Activated CD8-positive, alpha-beta T cell treated with anti-CD3 and anti-CD28 coated beads for 36 hours (primary cell): ENCODE measurements at places on chromosomes 6 and 20.
A peak's percentile ranks its signal among the peaks of the same experiment; 100 is the strongest.

GRCh38 chr6:151160929-151161757 lies 78.6 kb upstream of the AKAP12 start:
- DNase-seq, result no peak

DNA sequence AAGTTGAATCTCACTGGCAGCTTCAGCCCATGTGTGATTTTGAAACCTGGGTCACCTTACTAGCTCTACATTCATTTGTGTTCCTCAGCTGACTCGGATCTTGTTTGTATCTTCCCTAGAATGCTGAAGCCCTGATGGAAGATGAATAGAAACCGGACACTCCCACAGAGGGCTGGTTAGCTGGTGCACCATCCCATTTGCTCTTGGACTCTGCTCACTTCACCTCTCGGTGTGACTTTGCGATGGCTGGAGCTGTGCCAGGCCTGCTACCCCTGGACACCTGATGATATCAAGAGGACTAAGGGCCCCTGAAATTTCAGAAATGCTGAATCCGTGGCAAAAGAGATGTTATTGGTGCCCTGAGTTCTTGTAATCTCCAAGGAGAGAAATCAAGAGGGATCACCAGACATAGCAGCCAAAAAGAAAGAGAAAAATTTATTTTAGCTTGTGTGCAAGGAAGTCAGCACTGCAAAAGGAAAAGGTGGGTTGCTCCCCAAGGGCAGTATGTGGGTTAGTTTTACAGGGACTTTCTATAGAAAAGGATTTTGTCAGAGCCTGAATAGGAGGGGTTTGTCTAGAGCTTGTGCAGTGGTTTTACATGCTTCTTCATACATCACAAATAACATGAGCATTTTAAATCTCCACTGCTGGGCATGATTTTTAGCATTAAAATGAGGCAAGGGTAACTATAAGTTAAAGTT lies 426.3 kb upstream of the NOX3 start:
- DNase-seq, result no peak

- no peak for DNase-seq
Observed at GRCh38 chr6:93069856-93070255, 349.5 kb downstream of the EPHA7 start.

GRCh38 chr20:2128542-2128941 lies 26.9 kb downstream of the STK35 start:
- DNase-seq, result no peak

DNA sequence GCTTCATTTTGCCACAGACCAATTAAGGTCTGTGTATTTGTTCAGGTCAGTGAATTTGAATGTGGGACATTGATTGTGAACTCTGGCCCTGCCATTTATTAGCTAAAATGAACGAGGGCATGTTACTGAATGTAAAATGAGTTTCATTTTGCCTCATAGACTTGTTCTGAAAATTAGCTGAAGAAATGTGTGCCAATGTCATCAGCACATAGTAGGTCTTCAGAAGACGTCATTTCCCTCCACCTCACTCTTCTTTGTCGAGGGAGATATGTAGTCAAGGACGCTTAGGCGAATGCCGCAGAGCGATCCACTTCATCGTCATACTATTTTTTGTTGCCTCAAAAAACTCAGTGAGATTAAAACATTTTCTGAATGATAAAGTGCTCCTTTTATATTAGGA lies 291.7 kb downstream of the SMOC2 start:
- DNase-seq, result no peak

- no peak for DNase-seq
Observed at GRCh38 chr6:21996425-21997118, 300.3 kb downstream of the PRL start.

- no peak for DNase-seq
Observed at GRCh38 chr6:60952500-60952899, 1333.5 kb downstream of the KHDRBS2 start.

DNA sequence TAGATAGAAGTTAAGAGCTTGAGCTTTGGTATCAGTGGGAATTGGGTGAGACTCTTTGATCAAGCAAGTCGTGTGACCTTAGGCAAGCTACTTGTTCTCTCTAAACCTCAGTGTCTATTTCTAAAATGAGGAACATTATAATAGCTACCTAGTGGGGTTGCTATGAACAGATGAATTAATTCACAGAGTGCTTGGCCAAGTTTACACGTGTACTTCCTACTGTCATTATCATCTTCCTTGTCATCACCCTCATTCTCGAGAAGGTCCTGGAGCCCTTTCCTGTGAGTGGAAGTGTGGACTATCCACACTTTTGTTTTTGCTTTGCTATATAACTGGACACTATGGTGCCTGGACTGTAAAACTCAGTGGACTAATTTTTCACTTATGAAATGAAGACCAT lies 64.0 kb downstream of the BCKDHB start:
- no peak for DNase-seq

DNA sequence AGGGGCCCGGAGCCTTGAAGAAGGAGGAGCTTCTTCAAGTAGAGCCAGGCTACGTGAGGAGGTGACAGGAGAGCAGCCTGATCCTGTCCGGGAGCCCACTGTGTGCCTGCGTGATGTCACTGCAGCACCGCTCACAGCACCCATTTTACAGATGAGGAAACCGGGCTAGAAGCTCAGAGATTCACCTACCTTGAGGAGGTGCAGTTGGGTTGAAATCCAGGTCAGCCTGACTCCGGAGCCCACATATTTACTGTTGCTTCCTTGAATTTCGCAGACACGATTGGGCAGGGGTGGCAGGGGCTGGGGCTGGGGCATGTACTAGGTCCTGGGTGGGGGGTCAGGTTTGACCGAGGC lies 12.5 kb downstream of the VSTM2L start:
- DNase-seq, result no peak

DNA sequence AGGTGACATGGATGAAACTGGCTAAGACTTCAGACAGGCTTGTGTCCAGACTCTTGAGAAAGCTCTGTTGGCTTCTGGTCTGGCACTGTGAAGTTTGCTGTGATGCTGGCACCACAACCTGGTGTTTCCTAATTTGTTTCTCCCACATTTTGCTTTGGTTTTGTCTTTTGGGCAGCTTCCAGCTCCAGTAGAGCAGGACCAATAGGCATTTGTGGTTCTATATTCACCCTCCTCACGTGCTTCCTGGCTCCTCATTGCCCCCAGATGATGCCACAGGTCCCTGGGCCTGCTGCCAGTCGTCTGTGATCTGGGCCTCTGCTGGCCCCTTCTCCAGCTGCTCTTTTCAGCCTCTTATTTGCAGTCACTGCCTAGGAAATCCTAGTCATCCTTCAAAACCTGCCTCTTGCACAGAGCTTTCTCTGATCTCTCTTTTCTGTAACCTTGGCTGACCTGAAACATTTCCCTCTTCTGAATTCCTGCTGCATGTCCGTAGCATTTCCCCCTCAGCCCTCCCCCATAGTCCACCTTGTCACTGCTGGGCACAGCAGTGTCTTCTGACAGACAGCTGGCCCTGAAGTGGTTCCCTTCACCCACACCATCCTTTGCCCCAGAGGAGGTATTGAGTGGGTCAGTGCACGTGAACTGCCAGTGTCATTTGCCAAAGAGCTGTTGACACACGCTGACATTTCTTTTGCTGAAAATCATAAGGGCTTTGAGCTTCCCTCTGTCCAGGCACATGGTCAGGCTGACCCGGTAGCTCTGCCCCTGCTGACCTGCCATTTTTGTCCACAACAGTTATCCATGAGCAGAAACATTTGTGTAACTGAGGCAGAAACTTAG lies 63.0 kb downstream of the PTPN1 start:
- no peak for DNase-seq

- no peak for DNase-seq
Observed at GRCh38 chr20:52289956-52290565, 98.5 kb upstream of the ZFP64 start.

DNA sequence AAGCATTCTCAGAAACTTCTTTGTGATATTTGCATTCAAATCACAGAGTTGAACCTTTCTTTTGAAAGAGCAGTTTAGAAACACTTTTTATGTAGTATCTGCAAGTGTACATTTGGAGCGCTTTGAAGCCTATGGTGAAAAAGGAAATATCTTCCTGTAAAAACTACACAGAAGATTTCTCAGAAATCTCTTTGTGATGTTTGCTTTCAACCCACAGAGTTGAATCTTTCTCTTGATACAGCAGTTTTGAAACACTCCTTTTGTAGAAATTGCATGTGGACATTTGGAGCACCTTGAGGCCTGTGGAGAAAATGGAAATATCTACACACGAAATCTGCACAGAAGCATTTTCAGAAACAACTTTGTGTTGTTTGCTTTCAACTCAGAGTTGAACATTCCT lies 612.3 kb upstream of the ZNF337 start:
- no peak for DNase-seq

DNA sequence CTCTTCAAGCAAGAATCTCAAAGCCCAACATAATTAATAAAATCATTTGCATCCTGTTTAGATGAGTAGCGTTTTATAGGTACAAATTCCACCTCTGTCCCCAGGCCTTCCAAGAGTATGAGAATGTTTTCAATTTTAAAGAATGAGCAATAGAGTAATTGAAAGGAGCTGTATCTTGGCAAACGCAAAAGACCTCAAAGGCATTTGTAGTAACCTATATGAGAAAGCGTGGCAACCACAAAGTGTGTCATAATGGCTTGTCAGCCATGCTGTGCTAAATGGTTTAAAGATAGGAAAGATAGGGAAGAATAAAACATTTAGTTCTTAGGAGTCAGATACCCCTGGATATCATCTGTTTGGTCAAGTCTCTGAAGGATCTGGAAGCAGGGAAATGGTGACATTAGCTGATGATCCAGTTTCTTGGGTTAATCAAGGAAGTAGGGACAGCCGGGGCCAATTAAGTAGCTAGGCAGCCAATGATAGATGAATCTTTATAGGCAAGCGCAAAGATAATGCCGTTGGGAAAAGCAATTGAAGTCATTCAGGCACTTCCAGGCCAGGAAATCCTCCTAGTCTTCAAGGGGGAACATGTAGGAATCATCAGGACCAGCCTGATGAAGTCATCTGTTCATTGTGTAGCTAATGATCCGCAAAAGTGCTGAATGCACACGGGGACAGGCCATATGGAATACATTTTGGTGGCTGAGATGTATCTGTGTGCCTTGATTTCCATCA lies 71.5 kb upstream of the ISM1 start:
- no peak for DNase-seq

GRCh38 chr6:12608016-12608860 lies 108.3 kb upstream of the PHACTR1 start:
- DNase-seq, result no peak

DNA sequence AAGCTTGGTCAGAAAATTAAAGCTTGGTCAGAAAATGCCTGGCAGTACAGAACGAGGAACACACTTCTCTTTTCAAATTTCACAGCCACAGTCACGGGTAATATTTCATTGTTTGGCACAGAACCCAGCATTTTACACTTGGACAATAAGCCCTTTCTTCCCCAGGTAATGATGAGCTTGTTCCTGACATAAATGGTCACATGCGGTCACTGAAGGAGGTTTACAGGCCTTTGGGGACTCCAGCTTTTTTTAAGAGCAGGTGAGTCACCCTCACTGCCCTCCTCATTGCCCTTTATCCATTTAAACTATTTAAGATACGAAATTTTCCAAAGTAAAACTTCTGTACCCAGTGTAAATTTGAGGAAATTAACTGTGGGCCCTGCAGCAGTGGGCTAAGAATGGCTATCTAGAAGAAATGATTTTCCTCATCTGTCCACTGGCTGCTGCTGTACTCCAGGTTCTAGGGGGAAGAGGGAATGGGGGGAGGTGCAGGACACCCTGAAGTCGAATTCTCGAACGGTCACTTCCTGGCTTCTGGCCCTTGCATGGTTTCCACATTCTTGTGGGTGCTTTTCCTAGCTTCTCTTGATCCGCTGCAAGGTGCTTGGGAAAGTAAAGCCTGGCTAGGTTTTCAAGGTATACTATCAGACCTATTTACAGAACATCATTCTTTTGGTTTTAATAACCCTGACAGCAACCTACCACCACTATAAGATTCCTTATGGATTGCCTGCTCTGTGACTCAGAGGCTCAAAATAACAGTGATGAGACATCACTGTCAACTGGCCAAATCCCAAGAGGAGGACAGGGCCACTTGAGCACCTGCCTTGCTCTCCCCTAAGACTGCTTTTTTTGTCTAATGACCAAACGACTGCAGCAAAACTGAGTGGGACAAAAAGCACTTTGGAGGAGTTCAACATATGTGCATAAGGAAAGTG lies 75.8 kb downstream of the PREP start:
- DNase-seq, result no peak

DNA sequence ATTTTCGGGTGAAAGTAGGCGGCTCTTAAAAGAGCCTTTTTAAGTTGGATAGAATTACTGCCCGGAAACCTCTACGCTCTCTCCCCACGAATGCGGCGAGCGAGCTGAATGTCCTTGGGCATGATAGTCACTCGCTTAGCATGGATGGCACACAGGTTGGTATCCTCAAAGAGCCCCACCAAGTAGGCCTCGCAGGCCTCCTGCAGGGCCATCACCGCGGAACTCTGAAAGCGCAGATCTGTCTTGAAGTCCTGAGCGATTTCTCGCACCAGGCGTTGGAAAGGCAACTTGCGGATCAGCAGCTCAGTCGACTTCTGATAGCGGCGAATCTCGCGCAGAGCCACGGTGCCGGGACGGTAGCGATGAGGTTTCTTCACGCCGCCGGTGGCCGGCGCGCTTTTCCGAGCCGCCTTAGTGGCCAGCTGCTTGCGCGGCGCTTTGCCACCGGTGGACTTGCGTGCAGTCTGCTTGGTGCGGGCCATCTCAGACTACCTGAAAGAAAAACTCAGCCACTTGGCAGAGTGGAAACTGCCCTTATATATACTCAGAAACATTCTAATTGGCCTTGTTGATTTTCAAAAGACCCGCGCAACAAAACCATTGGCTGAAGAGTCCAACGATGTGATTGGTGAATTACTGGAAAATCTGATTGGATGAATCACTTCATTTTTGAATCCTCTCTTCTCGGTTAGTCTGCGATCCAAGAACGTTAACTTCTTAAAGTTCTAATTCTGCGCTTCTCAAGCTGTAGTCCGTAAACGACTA lies 93.9 kb upstream of the BTN3A2 start:
- peak; percentile 87 for DNase-seq

- peak; percentile 17 for DNase-seq
Observed at GRCh38 chr20:44033344-44033743, 118.7 kb downstream of the TOX2 start.

DNA sequence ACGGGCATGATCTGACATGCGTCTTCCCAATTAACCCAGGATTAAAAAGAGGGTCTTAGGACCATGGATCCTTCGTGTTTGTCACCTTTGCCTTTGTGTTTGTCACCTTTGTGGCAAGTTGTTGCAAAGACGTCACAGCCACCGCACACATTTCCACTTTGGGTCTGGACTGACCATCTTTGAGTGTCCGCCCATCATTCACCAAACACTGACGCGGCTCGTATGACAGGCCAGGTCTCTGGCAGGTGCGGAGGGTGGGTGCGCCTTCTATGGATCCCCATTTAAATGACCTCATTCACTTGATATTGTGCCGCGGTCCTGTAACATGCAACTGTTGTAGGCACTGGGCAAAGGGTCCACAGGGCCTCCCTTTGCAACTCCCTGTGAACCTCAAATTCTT lies 404.1 kb downstream of the TAF4 start:
- no peak for DNase-seq

GRCh38 chr6:73639040-73639439 lies 14.8 kb downstream of the SLC17A5 start:
- DNase-seq, result no peak

DNA sequence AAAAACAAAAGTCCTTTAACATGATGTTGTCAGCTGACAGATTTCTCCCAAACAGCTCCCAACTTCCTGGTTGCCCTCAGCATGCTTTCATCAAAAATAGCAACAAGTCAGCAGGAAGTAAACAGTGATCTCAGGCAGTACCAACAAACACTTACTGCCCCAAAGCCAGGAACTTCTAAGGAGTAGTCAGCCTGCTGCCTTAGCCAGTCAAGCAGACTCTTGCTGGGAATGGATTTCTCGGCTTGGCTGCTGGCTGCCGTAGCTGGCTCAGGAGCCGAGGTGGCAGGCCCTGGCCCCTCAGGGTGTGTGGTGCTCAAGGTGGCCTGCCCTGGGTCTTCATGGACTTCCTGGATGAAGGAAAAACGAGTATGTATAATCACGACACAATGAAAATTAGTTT lies 46.6 kb upstream of the EMILIN3 start:
- DNase-seq, result no peak
